Motor neuron (in vitro differentiated cells): ENCODE measurements at places on chromosomes 11 and 22. TPM values are rescaled to one million over a fixed set of nuclear protein-coding genes. Genes with fewer than 3 reads are reported as not detected.

HIC2 gene
- total RNA-seq, result 5.4 and 6.5 TPM in 2 replicates

DNA sequence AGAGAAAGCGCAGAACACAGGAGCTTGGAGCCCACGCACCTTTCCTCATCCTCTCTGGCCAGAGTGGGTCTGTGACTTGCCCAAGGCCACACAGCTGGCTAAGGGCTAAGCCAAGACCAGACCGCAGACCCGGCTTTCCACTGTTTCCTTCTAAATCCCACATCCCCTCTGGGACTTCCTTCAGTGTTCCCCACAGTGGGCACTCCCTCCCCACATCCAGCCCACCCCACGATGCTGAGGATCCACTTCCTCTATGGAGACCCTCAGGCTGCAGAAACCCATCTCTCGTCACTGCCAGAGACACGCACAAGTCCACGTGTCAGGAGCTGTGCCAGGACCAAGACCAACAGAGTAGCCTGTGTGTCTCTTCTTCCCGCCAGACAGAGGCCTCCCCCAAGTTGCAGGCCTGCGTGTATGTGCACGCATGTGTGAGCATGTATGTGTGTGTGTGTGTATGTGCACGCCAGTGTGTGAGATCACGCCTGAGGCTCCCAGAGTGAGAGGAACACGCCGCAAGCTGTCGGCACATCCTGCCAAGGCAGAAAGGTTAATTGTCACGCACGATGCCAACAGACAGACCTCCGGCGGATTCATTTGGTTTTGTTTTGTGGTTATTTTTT is 21.6 kb downstream of the PDGFB start:
- no peak for ATAC-seq

GRCh38 chr11:706439-706956 is 467 bp downstream of the EPS8L2 start:
- peak; percentile 28 for ATAC-seq

DNA sequence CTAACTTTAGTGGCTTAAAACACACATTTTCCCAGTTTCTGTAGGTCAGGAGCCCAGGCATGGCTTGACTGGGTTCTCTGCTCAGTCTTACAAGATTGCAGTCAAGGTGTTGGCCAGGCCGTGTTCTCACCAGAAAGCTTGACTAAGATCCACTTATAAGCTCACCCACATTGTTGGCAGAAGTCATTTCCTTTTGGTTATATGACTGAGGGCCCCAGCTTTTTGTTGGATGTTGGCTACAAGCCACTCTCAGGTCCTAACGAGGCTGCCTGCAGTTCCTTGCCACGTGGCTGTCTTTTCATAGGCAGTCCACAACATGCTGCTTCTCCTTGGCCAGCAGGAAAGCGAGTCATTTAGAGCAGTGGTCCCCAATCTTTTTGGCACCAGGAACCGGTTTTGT is 79.3 kb upstream of the CRTAM start:
- ATAC-seq, result no peak

TMPRSS4 gene
- total RNA-seq, result 0.37 and 0.57 TPM in 2 replicates

CCDC116 gene
- 0.60 and 1.2 TPM in 2 replicates for total RNA-seq

DNA sequence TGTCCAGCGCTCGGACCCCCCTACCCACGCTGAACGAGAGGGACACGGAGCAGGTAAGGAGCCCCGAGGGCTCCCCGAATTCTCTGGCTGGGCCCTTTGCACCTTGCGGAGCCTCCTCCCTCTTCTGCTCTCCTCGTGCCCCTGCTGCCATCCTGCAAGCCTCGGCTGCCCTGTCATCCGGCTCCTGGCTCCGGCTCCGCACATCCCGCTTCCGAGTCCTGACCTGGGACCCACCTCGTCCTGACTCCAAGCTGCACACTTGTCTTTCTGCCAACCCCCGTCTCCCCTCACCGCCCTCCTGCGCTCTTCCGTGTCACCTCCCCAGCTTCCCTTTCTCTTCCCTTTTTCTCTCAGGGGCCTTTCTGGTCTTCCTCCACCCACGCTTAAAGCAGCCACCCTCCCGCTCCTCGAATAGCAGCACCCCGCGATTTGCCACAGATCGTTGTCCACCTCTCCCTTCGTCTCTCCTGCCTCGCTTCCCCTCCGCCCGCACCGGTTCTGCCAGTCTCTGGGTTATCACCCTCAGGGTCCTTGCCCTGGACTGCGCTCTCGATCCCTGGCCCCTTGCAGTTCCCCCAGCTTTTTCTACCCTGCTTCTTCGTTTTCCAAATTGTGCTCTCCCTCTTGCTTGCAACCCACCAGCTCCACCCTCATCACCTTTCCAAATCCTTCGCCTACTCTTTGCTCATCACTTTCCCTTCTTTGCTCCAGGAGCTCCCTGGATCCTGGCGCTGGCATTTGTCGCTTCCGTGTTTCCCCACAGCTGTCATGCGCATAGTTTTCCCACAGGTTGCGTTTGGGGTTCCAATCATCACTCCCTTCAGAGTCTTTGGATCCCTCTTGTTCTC is 822 bp downstream of the MARK2 start:
- no peak for ATAC-seq

DNA sequence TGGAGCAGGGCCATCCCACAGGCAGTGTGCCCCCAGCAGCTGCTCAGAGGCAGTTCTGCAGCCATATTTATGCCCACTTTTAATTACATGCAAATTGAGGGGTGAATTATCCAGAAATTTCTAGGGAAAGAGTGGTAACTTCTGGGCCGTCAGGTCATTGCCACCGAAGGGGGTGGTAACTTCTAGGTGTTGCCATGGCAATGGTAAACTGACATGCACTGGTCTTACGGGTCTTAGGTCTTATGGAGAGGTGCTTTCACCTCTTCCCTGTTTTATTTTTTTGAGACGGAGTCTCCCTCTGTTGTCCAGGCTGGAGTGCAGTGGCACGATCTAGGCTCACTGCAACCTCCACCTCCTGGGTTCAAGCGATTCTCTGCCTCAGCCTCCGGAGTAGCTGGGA is 3.8 kb upstream of the TMEM134 start:
- no peak for ATAC-seq

GRCh38 chr11:33321422-33321821 is 64.2 kb downstream of the HIPK3 start:
- ATAC-seq, result no peak

GRCh38 chr22:17802822-17803221 is 28.6 kb upstream of the BID start:
- ATAC-seq, result no peak

- no peak for ATAC-seq
These were observed 1.2 kb downstream of the TOB2 start for GRCh38 chr22:41445129-41446056.

DNA sequence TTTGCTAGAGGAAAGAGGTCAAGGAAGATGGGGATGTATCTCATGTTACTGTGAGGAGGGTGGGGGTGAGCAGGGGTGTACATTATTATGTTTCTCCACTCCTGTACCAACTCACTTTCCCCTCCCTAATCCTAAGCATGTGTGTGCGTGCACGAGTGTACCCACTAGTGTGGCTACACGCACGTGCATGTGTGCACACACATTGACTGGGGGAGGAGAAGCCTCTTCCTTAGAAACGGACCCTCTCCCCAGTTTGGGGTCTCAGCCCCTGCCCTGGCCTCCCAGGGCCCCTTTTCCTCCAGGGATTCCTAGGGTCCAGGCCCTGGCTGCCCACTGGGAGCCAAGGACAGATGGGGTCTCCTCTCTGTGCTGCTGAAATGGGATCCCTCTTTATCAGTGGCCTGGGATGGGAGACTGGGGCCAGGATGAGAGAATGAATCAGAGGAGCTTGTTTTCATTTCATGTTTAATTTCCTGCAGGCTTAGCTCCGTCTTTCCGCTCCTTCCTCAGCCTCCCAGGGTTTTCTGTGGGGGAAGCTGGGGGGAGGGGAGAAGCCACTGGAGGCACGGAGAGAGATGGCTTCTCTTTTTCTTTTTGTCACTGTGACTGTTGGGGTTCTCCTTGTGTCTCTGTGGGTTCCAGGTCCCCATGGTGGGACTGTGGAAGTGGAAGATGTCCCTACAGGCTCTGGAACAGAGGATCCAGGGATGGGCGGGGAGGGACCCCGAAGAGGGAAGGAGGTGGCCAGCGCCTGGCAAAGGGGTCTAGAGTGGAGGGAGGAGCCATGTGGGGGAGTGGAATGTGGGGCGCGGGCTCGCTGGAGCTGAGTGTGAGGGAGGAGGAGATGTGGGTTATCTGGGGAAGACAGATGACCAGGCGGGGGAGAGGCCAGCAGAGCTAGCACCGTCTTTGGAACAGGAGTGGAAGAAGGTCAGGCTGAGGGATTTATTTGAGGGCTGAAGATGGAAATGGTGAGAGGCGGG is 40.3 kb downstream of the ALX4 start:
- no peak for ATAC-seq

- peak; percentile 89 for ATAC-seq
These were observed at the start of gene SBF2 for GRCh38 chr11:10293423-10294289. Gene SBF2 (minus strand): TSS chr11:10294219. CDS start chr11:10294069, 150 bp downstream.

- no peak for ATAC-seq
These were observed 35.6 kb upstream of the GALNT18 start for GRCh38 chr11:11657218-11657955.

DNA sequence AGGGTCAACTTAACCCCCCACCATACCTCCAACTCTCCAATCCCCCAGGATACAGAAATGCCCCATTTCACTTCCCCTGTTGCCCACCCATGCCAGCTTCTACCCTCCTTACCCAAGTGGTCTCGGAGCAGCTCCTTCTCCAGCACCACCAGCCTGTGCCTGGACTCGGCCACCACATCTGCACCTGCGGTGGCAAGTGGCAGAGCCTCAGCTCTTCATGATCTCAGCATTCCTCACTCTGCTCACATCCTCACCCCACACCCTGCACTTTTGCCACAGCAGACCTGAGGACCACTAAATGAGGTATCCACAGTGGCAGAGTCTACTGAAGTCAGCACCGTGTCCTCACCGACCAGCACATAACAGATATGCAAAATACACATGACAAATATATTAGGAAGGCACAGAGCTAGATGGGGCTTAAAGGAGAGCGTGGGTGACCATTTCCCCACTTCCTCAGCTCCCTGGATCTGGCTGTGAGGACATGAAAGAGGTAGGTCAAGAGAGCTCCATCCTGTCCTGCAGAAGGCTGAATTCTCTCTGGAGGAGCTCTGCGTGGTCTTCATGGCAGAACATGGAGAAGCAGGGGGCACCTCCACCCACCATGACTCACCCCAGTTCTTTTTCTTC is 9.7 kb downstream of the NHERF4 start:
- ATAC-seq, result no peak

DNA sequence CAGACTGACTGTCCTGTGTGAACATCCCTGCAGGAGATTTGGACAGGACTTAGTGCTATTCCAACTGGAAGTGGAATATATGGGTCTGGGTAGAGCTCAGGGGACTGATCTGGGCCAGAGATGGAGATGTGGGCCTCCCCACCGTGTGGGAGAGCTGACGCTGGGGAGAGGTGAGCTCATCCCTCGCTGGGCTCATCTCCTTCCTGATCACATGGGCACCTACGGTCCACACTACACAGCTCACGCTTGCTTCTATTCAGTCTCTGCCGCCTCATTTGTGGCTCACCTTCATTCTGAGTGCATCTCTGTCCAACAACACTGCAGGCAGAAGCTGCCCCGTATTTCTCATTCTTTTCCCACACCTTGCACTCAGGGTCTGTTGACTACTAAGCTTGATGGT is 16.6 kb upstream of the RAB1B start:
- ATAC-seq, result no peak

GRCh38 chr11:110454609-110455008 is 24.9 kb downstream of the FDX1 start:
- no peak for ATAC-seq

- ATAC-seq, result no peak
These were observed 339.6 kb downstream of the TBC1D22A start for GRCh38 chr22:47102081-47102480.

HPS5 gene
- total RNA-seq, result 12.9 and 14.6 TPM in 2 replicates

TEX12 gene
- total RNA-seq, result 0.17 TPM in 1 of 2 replicates, not detected in the other

GRCh38 chr11:74636630-74637184 is 44.3 kb downstream of the POLD3 start:
- ATAC-seq, result no peak

KCNJ5 gene
- 1.4 and 1.8 TPM in 2 replicates for total RNA-seq

GRCh38 chr11:55949330-55949729 is 13.1 kb upstream of the OR5I1 start:
- ATAC-seq, result no peak

- no peak for ATAC-seq
These were observed 103.5 kb downstream of the ARHGAP8 start for GRCh38 chr22:44855855-44856254.

USP2 gene
- 1.1 and 1.3 TPM in 2 replicates for total RNA-seq

DNA sequence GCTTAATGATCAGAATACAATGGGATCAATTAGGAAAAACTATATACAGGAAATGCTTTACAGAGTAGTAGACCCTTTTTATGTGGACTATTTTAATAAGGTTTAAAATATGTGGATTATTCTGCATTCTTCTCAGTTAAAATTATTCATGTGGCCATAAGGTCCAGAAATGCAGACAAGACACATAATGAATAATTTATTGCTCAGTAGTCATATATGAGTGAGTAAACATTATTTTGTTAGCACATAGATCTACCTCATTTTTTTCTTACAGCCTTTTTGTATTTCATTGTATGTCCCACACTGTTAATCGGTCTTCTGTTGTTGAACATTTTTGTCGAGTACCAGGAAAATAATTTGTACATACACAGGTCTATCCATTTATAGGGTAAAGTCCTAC is 20.8 kb downstream of the MED17 start:
- ATAC-seq, result no peak

DNA sequence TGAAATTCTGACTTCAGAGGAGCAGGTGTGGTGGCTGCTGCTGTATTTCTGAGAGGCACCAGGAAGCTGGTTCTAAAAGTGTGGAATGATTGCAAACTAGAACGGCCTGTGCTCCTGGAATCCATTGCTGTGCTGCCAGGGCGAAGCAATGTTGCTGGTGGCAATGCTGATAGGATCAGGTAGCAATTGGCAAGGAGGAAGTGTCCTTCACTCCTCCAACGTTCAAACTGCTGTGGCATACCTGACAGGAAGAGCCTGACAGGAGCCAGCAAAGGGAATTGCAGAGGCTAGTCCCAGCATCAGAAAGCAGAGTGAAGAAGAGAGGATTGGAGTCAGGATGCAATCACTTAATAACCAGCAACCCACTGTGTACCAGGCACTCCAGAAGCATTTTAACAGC is 118.2 kb downstream of the FAR1 start:
- ATAC-seq, result no peak

DNA sequence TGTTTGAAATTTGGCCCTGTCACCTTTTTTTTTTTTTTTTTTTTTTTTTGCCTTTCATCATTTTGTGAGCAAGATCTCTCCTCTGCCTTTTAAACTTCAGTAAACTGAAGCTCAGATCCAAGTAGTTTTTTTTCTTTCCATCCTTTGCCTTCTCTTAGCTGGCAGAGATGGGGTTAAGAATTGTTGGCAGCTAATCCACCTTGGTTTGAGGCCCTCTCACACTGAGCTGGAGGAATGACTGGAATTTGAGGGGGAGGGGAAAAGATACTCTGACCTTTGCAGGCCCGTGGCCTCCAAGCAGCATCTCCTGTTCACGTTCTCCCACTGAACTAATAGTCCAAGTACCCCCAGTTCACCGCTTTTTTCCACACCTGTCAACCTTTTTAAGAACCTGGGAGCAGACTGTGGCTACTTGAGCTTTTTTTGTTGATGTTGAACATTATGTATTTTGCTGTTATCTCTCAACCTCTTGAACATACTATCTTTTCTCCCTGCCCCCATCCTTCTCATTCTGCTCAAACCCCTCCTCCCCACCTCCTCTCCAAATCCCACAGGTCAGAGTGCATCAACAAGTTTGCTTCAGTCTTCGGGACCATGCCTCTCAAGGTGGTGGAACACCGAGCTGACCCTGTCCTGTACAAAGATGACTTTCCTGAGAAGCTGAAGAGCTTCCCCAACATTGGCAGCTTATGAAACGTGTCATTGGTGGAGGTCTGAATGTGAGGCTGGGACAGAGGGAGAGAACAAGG is 66.2 kb downstream of the ALX4 start:
- no peak for ATAC-seq

TOP3B gene
- total RNA-seq, result 10.1 and 13.2 TPM in 2 replicates
